WERI-Rb-1 (cell line): ENCODE measurements at places on chromosomes 13 and 19.

DNA sequence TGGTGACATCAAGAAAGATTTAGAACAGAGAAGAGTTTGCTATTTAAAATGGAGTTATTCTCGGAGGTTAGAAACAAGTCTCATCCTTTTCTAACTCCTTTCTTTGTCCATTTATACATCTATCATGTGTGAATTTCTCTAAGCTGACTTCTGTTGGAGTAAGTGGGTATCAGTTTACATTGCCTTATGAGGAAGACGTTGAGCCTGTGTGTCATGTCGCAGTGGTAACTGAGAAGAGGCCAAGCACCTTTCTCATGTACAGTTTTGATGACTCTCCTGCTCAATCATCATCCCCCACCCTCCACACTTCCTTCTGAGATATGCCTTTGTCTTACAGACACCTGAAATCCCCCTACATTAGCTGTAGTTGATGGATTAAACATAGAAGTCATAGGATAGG, 624.8 kb downstream of the LIG4 start:
- no peak for DNase-seq

- no peak for DNase-seq
Measured at GRCh38 chr19:1606138-1606651, 933 bp upstream of the UQCR11 start.

DNA sequence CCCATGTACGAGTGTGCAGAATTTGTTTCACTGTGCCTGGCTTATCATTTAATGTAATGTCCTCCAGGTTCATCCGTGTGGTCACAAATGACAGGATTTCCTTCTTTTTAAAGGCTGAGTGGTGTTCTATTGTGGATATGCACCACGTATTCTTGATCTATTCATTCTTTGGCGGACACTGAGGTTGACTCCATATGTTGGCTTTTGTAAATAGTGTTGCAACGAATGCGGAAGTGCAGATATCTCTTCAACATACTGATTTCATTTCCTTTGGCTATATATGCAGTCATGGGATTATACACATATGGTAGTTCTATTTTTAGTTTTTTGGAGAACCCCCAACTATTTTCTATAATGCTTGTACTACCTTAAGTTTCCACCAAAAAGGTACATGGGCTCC, 13.0 kb downstream of the OR7A5 start:
- DNase-seq = no peak

- DNase-seq = no peak
Measured at GRCh38 chr19:37970699-37971098, 63.7 kb downstream of the SIPA1L3 start.

- DNase-seq = no peak
Measured at GRCh38 chr19:47491358-47492136, 7.5 kb upstream of the KPTN start.

DNA sequence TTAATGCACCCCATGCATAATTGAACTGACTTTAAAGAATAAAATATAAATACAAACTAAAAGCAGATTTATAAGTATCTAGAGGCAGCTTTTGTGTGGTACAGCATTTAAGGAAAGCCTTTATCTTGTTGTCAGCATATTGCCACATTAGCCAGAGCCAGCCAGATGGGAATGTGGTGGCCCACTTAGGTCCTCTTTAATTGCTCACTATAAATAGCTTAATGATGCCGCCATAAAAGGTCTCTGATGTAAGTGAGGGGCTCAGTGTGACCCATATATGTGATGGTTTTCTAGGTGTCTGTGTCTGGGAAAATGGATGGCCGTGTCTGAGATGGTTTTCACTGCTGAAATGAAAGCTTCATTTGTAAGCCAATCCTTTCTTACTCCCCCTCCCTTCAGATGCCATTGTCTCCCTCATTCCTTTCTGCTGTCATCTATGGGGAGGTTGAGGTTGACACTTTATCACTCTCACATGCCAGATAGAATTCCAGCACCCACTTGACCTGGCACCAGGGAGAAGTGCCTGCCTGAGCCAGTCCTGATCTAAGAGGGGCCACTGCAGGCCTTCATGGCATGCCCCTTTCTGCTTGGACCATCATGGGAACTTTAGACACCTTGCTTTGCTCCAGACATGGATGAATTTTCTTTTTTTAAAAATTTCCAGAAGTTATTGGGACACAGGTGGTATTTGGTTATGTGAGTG, 135.3 kb downstream of the MTUS2 start:
- no peak for DNase-seq

DNA sequence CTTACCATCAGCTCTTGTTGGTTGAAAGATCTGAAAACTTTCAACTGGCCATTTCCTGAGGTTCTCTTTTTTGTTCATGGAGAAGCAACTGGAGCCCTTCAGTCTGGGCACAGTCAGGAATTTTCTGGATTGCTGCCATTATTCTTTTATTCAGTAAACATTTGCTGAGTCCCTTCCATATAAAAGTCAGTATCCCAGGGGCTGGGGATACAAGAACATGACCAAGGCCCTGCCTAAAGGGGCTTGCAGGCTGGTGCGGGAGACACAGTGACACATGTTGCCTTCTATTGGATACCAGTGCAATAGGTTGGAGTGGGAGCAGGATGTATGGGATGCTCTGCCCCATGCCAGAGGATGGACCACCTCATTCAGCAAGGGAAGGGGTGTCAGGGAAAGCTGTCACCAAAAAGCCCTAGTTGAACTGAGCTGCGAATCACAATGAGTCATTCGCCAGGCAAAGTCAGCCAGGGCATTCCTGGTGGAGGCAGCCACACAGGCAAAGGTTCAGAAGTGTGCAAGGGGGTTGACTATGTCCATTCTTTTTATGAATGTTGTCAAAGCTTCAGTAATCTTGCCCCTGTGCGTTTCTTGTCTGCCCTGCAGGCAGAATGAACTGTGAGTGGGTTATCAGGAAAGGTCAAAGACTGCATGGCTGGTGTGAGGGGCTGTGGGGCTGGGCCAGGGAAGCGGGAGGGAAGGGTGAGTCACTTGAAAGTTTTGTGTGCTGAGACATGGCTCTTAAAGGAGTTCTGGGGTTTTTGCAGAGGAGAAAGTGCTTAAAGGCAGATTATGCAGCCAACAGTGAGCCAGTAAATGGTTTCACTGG, 395.9 kb downstream of the KCNRG start:
- DNase-seq = no peak

GRCh38 chr13:112911285-112911701, 57.7 kb upstream of the MCF2L start:
- DNase-seq = no peak

- DNase-seq = no peak
Measured at GRCh38 chr13:104949840-104950740, 1585.4 kb downstream of the EFNB2 start.

DNA sequence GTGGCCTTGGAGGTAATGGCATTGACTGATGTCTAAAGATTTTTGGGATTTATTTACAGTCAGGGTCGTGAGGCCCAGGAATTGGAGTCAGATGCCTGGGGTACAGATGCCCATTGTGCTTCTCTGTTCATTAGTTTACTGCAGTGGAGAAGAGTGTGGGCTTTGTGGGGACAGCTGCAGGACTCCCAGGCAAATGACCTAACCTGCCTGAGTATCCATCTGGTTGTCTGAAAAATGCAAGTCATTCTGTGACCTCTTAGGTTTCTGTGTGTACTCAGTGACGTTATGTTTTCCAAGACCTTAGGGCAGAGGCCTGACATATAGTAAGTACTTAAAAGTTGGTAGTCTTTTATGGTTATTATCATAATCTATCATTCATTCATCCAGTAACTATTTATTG, 60.5 kb downstream of the SPATA13 start:
- DNase-seq = no peak

DNA sequence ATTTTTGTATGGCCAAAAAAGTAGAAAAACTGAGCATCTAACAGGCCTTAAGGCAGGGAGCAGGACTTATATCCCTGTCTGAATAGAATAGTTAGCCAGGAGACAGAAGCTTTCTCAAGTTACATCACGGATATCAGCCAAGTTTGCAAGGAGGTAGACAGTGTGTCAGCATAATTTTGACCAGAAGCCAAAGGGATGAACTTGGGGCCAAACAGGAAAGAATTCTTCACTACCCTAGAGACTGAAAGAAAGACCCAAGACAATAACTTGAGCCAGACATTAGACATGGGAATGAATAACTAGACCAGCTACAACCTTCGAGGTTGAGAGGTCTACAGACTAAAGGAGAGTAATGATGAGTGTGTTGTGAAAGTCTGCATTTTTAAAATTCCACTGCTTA, 48.1 kb upstream of the PCDH9 start:
- no peak for DNase-seq

- DNase-seq = no peak
Measured at GRCh38 chr13:52787235-52787634, 47.6 kb upstream of the CNMD start.

- DNase-seq = peak; percentile 6
Measured at GRCh38 chr13:113595131-113595530, 10.6 kb downstream of the TFDP1 start.

DNA sequence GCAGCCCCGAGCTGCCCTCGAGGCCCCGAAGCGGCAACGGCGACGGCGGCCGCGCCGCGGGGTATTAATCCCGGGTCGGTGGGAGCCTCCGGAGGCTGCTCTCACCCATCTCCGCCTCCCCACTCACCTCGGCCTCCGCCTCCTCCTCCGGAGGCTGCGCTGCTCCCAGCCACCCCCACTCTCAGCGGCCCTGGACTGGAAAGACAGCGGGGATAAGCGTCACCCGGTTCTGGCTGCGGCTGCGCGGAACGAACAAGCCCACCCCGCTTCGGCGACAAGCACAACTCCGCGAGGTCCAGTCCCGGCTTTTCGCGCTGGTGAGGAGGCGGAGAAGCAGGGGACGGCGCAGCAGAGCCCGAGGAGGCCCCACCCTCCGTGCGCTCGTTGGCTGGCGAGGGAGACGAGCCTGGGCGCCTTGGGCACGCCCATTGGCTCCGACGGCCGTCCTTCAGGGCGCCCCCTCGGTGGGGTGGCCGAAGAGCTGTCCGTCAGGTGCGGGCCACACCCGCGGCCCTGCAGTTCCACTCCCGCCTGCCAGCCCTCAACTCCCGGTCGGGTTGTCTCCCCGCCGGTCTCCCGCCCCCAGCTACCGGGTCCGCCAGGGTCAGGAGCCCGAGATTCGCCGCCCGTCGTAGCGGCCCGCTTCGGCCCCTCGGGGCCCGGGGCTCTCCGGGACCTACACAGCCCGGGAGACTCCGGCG, at the start of gene ZMYM5:
ZMYM5 (minus strand) TSS at position 327 of the 701 bp plus-strand sequence. CDS start 11,469 bp downstream, outside the sequence.
- peak; percentile 100 for DNase-seq

GRCh38 chr13:109790942-109791605, 4.7 kb upstream of the IRS2 start:
- peak; percentile 61 for DNase-seq

DNA sequence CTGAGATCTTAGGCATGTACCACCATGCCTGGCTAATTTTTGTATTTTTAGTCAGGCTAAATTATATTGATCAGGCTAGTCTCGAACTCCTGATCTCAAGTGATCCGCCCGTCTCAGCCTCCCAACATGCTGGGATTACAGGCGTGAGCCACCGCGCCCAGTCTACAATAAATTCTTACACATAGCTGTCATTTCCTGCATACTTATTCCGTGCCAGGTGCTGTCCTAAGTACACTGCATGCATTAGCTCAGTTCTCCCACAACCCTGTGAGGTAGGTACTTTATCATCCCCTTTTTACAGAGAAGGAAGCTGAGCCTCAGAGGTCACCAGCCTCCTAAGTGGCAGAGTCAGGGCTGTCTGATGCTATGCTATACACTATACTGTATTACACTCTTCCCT, 7.2 kb upstream of the RHPN2 start:
- no peak for DNase-seq

- DNase-seq = no peak
Measured at GRCh38 chr13:44874886-44875630, 114.2 kb downstream of the NUFIP1 start.

DNA sequence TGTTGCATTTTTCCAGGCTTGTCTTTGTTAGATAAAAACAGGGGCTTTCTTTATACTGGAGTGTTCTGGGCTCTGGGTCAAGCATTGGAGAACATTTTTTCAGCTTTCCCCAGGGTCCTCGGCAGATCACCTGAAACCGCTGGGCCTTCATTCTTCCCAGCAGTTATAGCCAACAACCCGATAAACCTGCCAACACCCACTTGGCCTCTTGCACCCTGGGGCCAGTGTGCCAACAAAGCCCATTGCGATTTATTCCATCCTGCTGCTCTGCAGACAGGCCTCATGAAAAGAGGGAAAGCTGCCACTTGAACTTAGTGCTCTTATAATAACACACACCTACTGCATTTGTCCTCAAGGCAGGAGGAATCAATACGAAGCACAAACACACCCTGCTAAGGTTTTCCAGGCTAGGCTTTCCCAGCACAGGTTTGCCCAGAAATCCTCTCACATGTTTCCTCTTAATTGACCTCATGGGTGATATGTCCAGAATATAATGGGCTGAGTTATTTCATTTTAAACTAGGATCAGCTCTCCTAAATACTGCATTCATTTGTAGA, 669.3 kb downstream of the LIG4 start:
- no peak for DNase-seq

DNA sequence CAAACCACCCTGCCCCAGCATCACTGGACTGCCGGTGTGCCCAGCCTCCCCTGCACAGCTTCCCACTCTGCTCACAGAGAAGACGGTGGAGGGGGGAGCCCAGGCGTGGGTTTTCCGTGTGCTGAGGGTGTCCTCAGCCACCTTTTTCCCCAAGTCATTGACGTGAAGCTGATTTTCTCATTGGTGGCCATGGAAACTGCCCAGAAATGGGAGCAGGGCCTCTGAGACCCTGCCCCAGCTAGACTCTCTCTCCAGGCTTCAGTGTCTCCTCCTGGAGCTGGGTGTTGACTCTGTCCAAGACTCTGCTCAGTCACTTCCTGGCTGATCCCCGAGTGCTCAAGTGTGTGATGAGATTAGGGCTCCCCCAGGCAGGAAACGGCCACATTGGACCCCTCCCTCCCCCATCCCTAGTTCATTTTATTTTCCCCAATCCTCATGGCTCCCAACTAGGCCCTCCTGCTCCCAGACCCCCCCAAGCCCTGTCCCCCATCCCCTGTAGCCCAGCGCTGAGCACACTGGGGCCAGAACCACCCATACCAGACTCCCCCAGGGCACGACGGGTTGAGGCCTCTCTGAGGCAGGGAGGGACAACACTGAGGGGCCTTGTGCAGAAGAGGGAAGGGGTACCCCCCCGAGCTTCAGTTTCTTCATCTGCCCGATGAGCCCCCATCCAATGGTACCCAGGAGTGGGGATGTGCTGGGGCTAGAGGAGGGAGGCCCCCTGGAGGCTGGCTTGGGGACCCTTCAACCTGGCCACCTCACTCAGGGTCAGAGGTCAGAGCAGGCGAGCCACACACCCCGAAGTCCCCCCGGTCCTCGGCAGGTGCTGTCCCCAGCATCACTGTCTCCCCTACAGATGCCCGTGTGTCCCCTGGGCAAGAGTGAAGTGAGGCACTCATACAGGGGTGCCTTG, 1.2 kb upstream of the F2RL3 start:
- DNase-seq = no peak
